CD4-positive, CD25-positive, alpha-beta regulatory T cell (primary cell): ENCODE measurements at places on chromosomes 13 and 19.
A peak's percentile ranks its signal among the peaks of the same experiment; 100 is the strongest.

DNA sequence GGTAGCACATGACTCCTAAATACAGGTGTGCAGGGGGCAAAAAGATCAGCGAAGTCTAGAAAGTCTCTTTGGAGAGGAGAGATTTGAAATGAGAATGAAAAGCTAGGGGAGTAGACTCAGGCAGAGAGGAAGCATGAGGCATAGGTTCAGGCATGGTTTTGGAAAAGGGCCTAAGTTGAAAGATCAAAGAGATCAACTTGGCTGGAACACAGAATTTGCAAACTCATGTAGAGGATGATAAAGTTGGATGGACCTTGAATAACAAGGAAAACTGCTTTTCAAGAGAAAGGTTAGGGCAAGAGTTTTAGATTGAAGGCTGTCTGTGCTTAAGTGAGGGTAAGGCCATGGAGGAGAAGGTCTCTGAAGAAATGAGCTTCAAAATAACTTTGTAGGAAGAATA lies 47.4 kb upstream of the UBAC2 start:
- no peak for DNase-seq

DNA sequence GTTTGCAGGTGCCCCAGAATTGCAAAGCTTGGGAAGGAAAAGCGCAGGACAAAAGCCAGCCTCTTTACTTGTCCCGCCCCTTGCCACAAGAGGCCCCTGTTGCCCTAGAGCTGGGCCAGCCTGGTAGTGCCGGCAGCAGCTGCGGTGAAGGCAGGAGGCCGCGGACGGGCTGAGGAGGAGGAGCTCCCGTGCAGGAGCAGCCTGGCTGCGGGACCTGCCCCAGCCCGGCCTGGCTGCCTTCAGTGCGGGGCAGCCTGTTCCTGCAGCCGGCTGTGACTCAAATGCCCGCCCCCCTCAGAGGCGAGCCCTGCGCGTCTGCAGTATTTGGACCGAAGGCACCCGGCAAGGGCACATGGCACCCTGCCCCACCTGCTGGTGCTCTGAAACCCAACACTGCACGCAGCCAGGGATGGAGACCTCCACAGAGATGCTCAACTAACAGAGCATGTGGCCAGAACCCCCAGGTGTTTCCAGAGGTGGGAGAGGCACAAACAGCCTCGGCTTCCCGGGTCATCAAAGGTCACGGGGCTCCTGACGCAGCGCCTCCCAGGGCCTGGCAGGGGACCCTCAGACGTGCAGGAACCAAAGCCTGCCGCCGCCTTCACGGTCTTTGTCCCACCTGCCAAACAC lies 29.7 kb downstream of the NAXD start:
- peak; percentile 68 for DNase-seq

- no peak for DNase-seq
These were observed 17.5 kb downstream of the KLF2 start for GRCh38 chr19:16342002-16342715.

- DNase-seq: no peak
These were observed 112.9 kb upstream of the PEG3 start for GRCh38 chr19:56953470-56953869.

DNA sequence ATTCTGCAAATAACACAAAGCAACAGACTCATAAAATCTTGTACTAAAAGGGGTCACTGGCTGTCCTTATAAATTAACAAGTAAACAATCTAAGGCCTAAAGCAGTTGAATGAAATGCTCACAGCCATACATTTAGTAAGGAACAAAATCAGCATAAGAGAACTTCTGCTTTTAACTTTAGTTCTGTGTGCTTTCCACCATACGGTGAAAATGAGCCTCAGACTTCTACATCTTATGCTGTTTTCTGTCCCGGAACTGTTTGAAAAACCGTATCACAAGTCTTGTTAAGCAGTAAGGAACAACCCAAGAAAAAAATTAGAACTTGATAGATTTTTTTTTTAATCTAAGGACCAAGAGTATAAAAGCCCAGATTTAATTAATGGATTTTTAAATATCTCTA lies 549.1 kb upstream of the MIR17HG start:
- DNase-seq: no peak
